Left lobe of liver (tissue), 2 donors: ENCODE measurements at places on chromosomes 13 and 19. TPM values are rescaled to one million over a fixed set of nuclear protein-coding genes. Genes with fewer than 3 reads are reported as not detected.

DNA sequence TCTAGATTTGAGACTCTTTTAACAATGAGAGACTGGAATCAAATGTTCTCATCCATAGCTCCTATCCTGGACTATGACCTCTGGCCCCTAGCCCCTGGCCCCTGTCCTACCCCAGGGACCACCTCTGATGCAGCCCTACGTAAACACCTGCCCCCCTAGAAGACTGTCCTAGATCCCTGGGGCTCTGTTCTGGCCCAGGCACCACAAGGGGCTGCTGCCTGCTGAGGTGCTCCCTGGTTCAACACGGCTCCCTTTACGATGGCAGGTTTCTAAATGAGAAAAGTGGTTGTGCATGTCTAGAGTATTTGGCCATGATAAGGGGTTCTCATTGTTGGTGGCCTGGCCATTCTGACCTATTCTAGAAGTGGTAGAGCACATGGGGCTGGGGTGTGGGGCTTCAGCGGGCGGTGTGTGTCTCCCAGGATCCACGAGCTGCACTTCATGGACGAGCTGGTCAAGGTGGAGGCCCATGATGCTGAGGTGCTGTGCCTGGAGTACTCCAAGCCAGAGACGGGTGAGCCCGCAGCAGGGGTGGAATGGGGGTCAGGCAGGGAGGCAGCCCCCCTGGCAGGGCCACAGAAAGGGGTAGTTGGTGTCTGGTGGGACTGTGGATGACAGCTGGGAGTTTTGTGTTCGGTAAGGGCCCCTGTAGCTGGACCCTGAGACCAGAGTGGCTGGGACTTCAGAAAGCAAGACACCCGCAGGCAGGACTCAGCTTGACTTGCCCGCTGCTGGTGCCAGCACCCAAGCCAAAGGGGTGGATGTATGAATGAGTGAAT lies 26.5 kb upstream of the OVOL3 start:
- no peak for DNase-seq

- DNase-seq, result no peak
Observed at GRCh38 chr13:35983206-35983605, 148.0 kb downstream of the DCLK1 start.

DNA sequence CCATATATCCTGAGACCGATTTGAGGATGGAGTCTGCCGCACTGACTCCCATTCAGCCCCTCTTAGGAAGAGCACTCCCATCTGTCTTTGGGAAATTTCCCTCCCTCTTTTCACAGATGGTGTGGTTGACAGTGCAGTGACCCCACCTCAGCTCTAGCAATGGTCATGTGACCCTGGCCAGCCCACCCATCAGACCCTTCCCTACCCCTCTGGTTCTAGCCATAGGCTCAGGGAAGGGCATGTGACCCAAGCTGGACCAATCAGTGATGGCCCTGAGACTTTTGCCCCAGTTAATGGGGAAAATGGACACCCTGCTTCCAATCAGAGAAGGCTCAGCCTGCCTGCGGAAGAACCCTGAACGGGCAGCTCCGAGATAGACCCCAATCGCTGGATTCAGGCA lies 26.3 kb downstream of the IL12RB1 start:
- DNase-seq, result no peak

- no peak for DNase-seq
Observed at GRCh38 chr13:30718661-30719524, 16.4 kb upstream of the ALOX5AP start.

GRCh38 chr13:21895779-21896178 lies 224.9 kb downstream of the FGF9 start:
- no peak for DNase-seq

GRCh38 chr19:45478454-45479238 lies 10.8 kb downstream of the FOSB start:
- peak; percentile 86 for DNase-seq

GRCh38 chr13:40235160-40235796 lies 431.2 kb downstream of the FOXO1 start:
- no peak for DNase-seq

GRCh38 chr13:29059800-29060199 lies 239.7 kb downstream of the MTUS2 start:
- DNase-seq, result no peak

DNA sequence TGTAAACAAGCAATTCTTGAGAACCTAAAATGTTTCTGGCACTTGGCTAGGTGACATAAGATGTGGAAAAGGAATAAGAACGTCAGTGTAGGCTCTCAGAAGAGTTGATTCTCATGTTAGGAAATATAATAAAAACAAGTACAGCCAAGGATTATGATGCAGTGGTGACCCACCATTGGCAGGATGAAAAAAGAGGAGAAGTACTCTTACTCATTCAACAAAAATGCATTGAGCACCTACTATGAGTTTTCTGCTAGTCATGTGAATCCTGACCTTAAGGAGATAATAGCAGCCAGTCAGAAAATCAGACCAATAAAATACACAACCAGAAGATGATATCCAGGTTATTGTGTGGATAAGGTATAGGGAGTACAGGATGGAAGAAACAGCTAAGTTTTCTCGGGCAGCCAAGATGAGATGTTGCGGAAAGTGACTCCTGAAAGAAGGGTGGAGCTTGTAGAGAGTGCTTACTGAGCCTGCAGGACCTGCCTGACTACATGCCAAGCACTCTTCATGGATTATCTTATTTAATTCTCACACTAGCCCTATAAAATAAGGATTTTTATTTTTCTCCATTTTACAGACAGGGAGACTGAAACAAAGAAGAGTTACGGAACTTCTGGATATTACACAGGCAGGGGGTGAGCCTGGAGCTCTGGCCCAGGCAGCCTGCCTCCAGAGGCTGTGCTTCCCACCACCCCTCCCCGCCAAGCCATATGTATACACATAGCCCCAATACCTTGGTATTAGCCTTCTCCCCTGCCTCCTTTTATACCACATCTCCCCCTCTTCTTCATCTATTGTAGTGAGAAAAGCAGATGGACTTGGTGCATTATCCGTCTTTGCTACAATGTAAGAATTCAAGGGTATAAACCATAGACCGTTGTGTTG lies 58.0 kb downstream of the TGDS start:
- no peak for DNase-seq

- no peak for DNase-seq
Observed at GRCh38 chr19:43983544-43983911, 460 bp upstream of the ZNF155 start.

GRCh38 chr13:112572366-112572765 lies 15.6 kb downstream of the TUBGCP3 start:
- DNase-seq, result no peak

DNA sequence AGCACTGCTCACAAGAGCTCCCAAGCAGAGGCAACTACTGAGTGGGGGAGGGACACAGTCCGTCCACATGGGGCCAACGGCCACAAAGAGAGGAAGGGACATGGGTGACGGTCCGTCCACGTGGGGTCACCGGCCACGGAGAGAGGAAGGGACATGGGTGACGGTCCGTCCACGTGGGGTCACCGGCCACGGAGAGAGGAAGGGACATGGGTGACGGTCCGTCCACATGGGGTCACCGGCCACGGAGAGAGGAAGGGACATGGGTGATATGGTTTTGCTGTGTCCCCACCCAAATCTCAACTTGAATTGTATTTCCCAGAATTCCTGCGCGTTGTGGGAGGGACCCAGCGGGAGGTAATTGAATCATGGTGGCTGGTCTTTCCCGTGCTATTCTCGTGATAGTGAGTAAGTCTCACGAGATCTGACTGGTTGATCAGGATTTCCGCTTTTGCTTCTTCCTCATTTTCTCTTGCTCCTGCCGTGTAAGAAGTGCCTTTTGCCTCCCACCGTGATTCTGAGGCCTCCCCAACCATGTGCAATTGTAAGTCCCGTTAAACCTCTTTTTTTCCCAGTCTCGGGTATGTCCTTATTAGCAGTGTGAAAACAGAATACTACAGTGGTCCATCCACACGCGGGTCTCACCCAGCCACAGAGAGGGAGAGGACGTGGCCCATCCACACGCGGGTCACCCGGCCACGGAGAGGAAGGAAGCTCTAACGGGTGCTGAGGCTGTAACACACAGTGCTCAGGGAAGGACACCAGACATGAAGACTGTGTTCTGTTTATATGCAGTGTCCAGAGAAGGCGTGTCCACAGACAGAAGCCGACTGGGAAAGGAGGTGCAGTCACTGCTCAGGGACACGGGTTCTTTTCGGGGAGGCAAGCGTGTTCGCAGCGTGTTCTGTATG lies 48.5 kb downstream of the GAS6 start:
- no peak for DNase-seq

DNA sequence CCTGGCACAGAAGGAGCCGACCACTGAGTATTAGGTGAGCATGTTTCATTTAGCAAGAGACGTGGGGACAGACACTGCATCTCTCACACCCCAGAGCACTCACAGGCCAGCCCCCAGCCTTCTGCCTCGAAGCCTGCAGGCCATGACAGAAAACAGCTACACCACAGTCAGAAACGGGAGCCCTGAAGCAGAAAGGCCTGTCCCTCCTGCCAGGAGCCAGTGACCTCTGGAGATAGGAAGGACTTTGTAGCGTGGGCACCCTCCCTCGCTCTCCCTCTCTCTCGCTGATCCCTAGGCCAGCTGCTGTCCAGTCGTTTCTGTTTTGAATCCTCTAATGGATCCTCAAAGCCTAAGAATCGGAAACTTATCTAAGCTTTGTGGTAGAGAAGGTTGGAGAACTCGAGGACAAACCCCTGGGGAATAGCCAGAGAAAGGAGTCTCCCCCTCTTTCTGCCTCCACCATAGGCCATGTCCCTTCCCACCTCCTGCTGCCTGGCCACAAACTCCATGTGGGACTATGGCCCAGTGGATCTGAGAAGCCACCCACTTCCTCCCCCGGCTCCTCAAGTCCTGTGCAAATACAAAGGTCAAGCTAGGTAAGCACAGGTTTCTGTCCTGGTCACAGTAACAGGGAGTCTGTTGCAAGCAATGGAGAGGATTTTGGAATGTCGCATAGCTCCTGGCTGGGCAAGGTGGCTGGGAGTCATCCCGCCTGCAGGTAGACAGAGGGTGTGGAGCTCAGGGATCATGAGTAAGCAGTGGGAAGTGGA lies 95.1 kb downstream of the NUFIP1 start:
- DNase-seq, result no peak

- DNase-seq, result peak; percentile 60
Observed at GRCh38 chr19:5594521-5594950, 26.8 kb upstream of the TINCR start.

DNA sequence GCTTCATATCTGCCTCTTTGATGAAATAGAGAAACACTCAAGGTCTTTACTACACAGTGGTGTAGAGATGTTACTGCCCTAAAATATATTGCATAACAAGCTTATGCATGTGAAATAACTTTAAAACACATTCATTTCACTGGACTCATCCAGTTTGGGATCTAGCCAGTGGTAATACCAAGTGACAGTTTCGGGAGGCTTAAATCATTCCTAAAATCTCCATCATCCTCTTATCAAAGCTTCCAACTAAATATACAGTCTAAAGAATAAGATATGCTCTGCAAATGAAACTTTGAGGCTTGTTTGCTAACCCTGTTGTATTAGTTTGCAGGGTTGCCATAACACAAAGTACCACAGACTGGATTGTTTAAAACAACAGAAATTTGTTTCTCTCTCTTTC lies 52.8 kb downstream of the THSD1 start:
- DNase-seq, result no peak

DNA sequence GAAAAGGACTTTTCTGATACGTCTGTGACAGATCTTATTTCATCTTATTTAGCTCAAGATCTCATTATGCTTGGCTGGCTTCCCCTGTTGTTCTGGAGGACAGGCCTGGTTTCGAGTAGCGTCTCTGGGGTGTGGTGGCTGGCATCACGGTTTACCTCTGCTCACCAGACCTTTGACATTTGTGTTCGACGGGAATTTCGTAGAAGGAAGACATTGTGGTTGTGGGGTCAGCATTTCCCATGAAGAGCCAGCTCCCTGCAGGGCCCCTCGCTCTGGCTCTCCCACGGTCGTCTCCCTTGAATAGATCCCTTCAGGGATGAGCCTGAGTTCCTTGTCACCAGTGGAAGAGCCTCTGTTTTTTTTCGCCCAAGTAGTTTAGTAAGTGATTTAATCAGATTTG lies 78.6 kb upstream of the TEX29 start:
- no peak for DNase-seq

DNA sequence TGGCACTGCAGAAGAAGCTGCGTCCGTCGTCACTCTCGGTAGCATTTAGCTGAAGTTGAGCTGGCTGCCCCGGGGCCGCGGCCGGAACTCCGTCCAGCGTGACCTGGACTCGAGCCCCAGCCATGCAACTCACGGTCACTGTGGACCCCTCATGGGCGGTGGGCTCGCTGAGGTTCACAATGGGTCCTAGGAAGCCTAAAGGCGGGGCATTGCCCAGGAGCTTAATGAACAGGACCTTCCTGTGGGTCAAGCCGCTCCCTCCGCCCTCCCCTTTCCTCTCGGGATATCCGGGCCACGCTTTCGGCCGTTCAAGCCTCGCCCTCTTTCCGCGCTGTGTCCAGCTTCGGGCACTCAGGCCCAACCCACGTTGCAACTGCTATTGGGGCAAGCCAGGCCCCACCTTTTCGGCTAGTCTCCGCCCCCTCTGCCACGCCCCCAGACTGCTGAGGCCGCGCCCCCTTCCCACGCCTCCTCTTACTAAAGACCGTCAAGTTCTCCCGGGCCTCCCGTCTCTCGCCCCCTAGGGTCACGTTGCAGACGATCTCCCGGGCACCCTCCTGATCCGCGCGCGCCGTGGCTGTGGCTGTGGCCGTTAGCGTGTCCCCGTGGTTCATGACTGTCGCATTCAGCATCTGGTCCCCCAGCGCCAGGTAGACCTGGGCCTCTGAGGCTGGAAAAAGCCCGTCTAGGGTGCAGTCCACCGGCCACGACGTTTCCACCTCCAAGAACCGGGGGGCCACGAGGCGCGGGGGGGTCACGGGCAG lies 1.4 kb upstream of the RAVER1 start:
- DNase-seq, result peak; percentile 98

DNA sequence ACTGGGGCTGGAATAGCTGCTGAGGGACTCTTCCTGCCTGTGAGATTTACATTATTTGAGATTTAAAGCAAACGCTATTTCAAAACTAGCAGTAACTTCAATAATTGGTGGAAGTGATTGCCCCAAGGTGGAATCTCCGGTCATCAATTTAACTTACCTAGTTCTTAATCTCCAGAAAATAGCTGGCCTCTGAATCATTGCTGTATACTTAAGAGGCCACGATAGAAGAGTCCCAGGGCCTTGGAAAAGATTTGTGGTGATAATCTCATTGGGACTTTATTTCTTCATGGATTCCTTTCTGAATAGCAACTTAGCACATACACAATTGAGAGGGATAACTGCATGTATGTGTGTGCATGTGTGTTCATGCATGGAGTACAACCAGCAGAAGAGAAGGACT lies 120.2 kb downstream of the DNAJC15 start:
- DNase-seq, result no peak

GRCh38 chr19:33193269-33193864 lies 763 bp upstream of the LRP3 start:
- no peak for DNase-seq

GRCh38 chr19:7705387-7706187 lies 3.7 kb upstream of the FCER2 start:
- DNase-seq, result no peak

GRCh38 chr13:27428160-27428559 lies 3.7 kb downstream of the GTF3A start:
- no peak for DNase-seq

GRCh38 chr13:54636231-54636630 lies 1607.6 kb downstream of the OLFM4 start:
- no peak for DNase-seq

Gene SRRM5
- total RNA-seq, result 0.35 TPM

Gene ADGRL1
- 1.3 TPM for total RNA-seq

Gene FGF22
- 0.30 TPM for total RNA-seq

Gene SYT5
- total RNA-seq, result 0.20 TPM

Gene KIRREL2
- total RNA-seq, result 0.20 TPM

Gene CBY2
- not detected for total RNA-seq

Gene CPB2
- 607 TPM for total RNA-seq
